ENCODE measurements at places on chromosomes 4 and X.

GRCh38 chr4:37542706-37543105 lies 143.5 kb downstream of the RELL1 start:
- DNase-seq: no peak

GRCh38 chrX:119826399-119826959 lies 26.3 kb downstream of the UPF3B start:
- no peak for DNase-seq

DNA sequence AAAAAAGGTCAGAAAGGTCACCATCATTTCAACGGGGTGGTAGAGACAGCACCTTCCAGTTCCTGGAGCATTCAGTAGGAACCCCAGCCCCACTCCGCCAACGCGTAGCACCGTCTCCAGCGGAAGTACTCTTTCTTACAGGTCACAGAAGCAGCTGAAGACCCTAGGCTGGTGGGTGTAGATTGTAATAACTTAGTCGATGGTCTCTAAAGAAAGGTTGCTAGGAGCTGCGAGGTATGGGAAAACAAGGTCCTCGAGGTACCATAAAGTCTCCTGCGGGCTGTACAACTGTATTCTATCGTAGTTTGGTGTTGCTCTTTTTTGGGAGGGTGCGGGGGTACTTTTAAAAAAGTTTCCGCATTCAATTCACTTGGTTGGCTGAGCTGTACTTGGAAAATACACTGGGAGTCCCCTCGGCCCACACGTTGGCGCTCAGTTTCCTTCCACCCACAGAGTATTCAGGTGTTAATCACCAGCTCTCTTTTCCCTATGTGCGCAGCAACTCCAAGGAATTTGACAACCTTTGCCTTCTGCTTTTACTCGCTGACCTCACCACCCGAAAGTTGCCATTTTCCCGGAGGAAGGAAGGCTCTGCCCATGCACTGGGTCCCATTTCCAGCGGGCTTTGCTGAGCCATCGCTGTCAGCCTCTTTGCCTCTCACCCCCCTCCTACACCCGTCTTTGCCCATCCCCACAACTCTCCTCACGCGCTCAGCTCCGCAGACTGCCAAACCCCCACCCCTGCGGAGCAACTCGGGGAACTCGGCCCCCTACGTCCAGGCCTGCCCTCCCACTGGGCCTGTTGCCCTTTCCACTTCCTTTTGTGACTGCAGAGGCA lies 4.8 kb upstream of the SOX3 start:
- DNase-seq: no peak

DNA sequence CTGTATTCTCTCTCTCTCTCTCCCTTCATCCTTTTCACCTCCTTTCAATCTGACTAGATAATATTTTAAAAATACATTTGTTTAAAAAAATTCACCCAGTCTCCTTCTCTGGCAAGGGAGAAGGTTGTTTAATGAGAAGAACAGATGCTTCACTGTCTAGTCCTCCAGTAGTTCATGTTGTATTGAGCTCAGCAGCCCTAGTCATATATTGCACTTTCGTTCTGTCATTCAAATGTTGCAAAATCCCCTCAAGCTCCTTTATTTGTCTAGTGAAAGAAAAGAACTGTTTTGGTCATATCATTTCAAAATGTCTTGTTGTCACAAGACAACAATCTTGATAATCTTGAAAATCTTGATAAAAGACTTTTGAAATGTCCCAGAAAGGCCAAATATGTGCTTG lies 248.0 kb downstream of the GALNTL6 start:
- DNase-seq: no peak

DNA sequence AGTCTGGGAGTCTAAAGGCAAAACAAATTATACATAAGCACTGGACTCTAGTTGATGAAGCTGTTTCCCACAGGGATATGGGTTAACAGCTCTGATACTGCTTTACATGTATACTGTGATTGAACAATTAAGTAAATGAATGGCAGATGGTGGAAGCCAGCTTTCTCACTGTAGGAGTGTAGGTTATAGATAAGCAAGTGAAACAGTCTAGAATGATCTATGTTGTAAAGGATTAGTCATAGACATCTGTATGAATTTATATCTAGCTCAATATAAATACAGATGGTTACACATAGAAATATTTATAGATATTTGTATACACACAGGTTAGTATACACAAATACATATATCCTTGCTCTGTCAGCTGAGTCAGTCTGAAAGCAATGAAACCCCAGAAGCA lies 276.1 kb downstream of the PPARGC1A start:
- DNase-seq: no peak

- no peak for DNase-seq
These were observed 86.1 kb downstream of the MAGEC1 start for GRCh38 chrX:141989815-141990214.

DNA sequence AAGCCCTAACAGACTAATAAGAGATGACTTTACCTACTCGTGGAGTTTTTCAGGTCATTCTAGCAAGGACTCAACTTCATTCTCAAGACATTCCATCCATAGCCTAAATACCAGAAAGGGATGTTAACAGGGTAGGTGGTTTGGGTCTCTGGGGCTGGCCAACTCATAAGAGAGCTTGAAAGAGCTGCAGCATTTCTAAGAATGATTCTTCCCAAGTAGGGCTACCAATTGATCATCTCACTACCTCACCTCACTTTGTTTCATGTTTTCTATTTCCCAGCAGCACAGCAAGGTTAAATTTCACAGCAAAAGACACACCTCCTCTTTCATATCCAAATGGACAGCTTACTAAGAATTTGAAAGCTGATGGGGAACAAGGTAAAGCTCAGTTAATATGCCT lies 614.8 kb upstream of the DIPK2B start:
- no peak for DNase-seq

GRCh38 chrX:40090050-40090804 lies 7.5 kb downstream of the BCOR start:
- no peak for DNase-seq

DNA sequence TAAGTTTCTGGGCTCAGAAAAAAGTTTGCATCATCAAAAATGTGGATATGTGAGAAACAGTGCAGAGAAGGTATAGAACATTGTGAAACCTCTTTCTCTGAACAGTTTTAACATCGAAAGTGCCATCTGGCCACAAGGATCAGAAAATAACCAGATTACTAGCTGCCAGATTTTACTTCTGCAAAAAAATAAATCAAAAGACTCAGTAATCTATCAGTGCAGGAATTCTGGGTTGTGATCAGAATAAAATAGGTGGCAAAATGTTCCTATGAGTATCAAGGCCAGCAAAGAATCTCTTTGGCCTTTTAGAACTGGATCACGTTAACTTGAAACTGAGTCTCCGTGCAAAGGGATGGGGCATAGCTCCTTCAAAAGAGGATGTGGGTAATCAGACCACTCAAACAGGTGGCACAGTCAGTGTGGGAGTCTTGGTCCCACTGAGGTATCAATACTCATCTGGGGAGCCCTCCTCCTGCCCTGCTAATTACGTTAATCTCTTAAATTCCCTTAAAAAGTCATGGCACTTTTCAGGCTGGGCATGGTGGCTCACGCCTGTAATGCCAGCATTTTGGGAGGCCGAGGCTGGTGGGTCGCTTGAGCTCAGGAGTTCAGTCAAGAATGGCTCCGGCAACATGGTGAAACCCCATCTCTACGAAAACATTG lies 26.7 kb upstream of the RBM47 start:
- no peak for DNase-seq

DNA sequence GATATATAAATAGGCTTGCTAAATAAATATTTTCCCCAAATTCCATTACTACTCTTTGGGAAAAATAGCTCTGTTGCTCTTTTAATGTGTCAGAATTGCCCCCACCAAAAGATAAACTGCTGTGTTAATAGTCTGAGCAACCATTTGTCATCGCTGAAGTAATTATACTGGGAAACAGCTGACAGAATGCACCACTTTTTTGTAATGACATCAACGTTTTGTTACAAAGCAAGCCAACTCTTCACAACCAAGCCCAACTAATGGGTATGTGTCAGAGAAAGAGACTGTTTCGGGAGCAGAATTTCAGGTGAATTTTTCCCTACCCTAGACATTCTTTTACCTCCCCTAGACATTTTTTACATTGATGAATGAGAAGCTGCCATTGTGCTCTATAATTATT lies 405.0 kb upstream of the MAGEB18 start:
- DNase-seq: no peak

DNA sequence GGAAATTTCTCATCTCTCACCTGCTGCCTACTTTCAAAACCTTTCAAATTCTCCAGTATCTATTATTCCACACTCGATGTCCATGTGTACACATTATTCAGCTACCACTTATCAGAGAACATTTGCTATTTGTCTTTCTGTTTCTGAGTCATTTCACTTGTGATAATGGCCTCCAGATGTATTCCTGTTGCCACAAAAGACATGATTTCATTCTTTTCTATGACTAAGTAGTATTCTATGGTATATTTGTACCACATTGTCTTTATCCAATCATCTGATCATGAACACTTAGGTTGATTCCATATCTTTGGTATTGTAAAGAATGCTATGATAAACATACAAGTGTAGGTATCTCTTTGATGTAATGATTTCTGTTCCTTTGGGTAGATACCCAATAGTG lies 310.1 kb upstream of the SPOCK3 start:
- no peak for DNase-seq

DNA sequence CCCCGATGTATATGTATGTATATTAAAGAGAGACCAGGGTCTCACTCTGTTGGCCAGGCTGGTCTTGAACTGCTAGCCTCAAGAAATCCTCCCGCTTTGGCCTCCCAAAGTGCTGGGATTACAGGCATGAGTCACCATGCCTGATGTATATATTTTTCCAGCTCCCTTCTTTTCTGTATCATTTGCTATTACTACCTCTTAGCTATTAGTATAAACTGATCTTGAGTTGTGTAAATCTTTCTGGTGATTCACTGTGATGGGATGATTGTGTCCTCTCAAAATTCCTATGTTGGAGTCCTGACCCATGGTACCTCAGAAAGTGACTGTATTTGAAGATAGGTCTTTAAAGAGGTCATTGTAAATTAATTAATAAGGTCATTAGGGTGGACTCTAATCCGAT lies 53.1 kb downstream of the HPRT1 start:
- no peak for DNase-seq

DNA sequence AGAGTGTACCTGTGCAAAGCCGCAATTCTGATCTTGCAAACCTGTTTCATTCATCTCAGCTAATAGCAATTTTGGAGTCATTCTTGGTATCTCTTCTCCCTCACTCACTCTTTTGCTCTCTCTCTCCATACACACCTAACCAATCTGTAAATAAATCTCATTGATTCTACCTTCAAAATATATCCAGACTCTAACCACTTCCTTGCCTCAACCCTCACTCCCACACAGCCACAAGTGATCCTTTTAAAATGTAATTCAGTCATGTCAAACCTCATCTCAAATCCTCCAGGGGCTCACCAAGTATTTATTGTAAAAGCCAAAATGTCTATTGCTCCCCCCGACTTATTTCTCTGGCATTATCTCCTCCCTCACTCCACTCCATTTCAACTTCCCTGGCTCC lies 51.7 kb upstream of the SLC10A4 start:
- DNase-seq: no peak

DNA sequence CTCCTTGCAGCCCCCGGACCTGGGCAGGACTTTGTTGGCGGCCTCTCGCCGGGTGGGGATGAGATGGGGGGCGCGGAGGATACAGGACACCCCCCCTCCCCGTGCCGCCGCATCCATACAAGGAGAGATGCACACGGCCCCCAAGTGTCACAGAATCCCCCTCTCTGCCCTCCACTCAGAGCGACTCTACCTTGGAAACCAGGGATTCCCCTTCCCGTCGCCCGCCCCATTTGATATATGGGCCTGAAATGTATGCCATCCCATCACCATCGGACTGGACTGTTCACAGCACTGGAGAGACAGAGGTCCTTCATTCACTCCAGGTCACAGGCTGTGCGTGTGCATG lies 426 bp downstream of the PORCN start:
- no peak for DNase-seq

GRCh38 chr4:10582059-10582686 lies 102.4 kb downstream of the CLNK start:
- no peak for DNase-seq

GRCh38 chr4:23373261-23373660 lies 516.6 kb downstream of the PPARGC1A start:
- no peak for DNase-seq

GRCh38 chr4:158965226-158965625 lies 137.7 kb upstream of the RAPGEF2 start:
- no peak for DNase-seq

- no peak for DNase-seq
These were observed 121.4 kb downstream of the GPAT3 start for GRCh38 chr4:83657336-83657735.

GRCh38 chrX:19810006-19810774 lies 77.2 kb downstream of the SH3KBP1 start:
- no peak for DNase-seq

DNA sequence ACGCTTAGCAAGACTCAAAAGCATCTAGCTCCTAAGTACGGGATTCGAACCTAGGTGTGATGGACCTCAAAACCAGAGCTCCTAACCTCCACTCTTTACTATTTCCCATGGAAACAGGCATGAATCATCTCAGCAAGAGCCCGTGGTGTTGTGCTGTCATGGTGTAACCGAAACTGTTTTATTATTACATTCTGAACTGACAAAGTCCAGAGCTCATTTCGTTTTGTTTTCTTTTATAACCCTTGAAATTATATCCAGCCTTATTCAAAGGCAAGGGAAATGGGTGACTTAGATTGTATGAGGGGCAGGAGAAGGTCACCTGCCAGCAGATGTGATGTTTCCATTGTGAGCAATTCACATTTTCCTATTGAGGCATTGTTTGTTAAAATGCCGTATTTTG lies 301.1 kb downstream of the FRMPD4 start:
- no peak for DNase-seq

- DNase-seq: no peak
These were observed 56.3 kb upstream of the SPRY1 start for GRCh38 chr4:123340381-123340701.

DNA sequence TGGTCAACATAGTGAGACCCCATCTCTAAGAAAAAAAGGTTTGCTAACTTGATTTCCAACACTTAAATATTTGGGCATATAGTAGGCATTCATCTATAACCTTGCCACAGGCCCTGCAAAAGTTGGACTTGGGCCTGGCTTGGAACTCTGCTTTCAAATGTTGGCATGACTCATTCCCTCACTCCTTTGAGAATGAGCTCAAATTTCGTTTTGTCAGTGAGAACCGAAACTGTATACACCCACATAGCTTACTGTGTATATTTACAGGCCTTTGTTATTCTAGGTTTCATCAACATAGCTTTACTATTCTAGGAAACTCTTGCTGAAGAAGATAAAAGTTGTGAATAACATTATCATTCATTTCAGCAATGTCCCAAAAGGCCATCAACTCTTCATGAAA lies 88.7 kb upstream of the ELOVL6 start:
- peak; percentile 46 for DNase-seq

GRCh38 chrX:139025816-139026215 lies 314.3 kb upstream of the FGF13 start:
- DNase-seq: no peak

Measured in GM12891 (cell line).